Stimulated activated CD4-positive, alpha-beta T cell treated with anti-CD3 and anti-CD28 coated beads, TNF-alpha, amount 100 ng/mL, for 4 hours (primary cell): ENCODE measurements at places on chromosomes 2 and 18.

- DNase-seq, result no peak
These were observed 35.6 kb upstream of the LRRC30 start for GRCh38 chr18:7195266-7195665.

DNA sequence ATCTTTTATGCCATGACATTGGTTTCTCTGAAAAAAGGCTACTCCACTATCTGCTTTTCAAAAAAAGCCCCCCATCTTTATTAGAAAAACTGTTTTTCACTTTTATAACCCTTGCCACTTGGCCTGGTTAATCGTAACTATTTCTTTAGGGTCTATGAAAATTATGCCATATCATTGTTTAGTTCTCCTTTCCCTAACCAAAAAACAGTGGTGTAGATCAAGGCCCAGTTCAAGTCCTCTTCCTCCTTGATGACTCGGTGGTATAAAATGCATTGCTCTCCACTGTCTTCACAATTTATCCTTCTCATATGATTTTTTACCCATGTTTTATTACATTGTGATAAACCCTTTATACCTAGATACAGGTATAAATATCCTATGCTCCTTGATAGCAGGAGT lies 205.5 kb downstream of the ZNF521 start:
- no peak for DNase-seq

- no peak for DNase-seq
These were observed 142.0 kb downstream of the KCTD1 start for GRCh38 chr18:26406324-26406723.

- no peak for DNase-seq
These were observed 309.7 kb downstream of the RAD51AP2 start for GRCh38 chr2:17208511-17208910.

- no peak for DNase-seq
These were observed 165.6 kb upstream of the NCKAP5 start for GRCh38 chr2:133733901-133734255.

DNA sequence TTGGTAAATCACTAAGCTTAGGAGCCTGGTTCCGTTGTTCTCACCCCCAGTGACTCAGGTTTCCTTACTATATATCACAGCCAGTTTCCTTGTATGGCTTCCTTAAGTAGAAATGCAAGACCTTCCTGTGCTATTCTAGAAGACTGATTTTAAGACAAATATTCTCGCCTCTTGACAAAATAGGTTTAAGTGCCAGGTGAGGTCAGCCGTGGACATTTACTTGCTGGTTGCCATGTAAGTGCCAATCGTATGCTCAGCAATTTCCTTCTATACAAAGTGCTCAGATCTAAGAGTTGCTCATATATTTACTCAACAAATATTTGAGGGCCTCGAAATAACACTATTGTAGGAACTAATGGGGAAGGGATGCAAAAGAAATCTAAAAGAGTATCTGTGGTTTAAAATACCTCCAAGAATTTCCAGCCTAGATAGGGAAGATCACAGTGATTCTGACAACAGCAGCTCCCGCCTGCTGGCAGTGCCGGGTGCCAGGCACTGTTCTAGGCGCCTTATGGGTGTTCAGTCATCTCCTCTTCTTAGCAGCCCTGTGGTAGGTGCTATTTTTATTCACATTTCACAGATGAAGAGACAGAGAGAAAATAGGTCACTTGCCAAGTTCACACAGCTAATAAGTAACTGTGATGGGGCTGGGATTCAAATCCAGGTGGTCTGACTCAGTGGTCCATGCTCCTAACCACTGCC lies 95.3 kb upstream of the B3GNT7 start:
- DNase-seq, result no peak

DNA sequence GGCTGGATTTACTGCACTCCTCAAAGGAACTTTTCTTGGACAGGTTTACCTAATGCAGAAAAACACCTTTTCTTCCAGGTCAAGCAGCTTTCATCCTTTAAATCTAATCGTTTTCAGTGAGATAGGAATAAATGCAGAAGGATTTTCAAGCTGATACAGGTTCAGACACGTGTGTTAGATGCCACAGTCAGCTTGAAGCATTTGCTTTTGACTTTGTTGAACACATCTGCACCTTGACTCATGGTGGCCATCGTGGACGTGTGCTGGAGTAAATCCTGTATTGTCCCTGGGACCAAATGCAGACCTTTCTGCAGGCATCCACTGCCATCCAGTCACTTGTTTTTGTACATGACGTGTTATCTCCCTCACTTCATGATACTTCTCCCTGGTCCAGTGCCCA lies 61.9 kb downstream of the KLHL29 start:
- DNase-seq, result no peak

- no peak for DNase-seq
These were observed 115.9 kb downstream of the VAPA start for GRCh38 chr18:10029711-10030110.

- no peak for DNase-seq
These were observed 109.2 kb downstream of the HIBCH start for GRCh38 chr2:190210471-190210870.

- DNase-seq, result no peak
These were observed 44.5 kb upstream of the DAPL1 start for GRCh38 chr2:158750458-158751125.

DNA sequence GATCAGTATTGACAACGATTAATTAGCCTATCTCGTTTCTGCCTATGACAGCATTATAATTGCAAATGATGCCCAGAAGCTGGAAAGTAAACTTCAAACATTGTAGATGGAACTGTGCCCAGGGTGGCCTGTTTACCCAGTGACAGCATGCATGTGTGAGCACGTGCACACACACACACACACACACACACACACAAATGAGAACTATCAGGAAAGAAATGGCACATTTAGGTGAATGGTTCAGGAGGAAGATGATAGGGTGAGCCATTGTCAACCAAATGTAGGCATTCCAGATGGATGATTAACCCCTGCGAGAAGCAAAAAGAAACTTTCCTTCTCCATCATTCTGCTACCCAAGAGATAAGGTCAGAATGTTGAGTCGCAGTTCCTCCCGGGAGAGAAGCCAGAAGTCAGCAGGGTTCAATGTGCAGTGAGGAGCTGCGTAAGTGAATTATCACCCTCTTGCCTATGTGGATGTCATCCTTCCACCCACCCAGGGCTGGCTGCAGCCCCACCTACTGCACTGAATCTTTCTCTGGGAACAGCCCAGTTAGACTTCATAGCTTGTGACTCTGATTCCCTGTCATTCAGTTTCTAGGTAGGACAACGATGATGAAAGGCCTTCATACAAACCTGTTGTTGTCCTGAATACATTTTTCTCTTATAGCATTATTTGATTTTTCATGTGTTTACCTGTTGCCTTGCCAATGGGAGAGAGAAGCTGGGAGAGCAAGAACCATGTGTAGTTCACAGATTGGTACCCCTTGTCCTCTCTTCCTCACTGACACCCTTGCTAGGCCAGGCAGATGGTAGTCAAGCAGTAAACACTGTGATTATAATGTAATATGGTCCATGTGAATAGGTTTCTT lies 3.5 kb upstream of the APOB start:
- DNase-seq, result no peak

GRCh38 chr2:109597283-109597682 lies 16.5 kb downstream of the SEPTIN10 start:
- no peak for DNase-seq

- no peak for DNase-seq
These were observed 1052.6 kb upstream of the DDX18 start for GRCh38 chr2:116761864-116762263.

DNA sequence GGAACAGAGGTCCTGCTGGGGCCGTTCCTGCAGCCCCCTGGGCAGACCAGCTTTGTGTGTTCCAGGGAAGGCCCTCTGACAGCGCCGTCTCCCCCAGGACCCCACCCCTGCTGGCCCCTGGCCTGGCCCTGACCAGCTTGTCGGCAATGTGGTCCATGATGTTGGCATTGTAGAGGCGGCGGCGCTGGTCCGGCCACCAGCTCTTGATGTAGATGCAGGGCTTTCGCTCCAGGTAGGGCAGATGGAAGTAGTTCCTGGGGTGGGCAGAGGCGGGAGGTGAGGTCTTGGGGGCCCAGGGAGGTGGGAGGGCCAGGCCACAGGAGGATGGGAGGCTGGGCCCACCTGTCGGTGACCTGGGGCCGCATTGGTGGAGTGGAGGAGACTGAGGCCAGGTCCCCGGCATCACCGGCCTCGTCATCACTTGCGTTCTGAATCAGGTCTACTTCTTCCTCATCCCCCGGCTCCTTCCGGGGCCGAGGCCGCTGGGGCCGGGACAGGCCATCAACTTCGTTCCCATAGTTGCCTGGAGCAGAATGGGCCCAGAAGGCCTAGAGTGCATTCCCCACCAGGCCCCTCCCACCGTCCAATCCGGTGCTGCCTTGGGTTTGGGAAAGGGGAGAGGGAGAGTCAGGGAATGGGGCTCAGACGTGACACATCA lies 1.3 kb upstream of the OTOF start:
- DNase-seq, result no peak

- no peak for DNase-seq
These were observed 33.9 kb downstream of the CD8B2 start for GRCh38 chr2:106521016-106521415.

DNA sequence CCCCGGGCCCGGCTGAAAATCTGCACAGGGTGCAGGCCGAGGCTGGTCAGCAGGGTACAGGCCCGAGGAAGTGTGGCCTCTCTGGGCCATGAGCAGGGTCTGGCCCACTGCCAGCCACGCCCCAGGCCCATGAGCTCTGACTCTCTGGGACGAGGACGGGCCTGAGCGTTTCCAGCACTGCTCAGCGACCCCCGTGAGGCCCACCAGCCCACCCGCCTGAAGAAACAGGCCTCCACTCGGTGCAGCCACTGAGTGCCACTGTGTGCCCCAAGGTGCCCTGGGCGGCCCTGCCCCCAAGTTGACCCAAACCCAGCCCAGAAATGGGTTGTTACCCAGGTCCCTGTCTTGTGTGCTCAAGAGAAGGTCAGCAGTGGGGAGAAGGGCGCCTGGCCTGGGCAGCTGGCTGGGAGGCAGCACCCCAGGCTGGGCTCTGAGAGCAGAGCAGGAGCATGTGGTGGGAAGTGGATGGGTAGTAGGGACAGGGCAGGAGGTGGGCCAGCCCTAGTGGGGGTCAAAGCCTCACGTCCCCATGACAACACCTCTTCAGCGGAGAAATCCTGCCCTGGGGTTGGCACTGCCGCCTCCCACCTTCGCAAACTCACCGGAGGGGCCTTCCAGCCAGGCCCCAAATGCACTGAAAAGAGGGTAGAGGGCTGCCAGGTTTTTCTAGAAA lies 2.1 kb upstream of the SNED1 start:
- DNase-seq, result no peak

GRCh38 chr2:167345559-167345958 lies 457.3 kb downstream of the XIRP2 start:
- DNase-seq, result no peak

GRCh38 chr2:102438111-102438510 lies 15.2 kb downstream of the IL18RAP start:
- no peak for DNase-seq

DNA sequence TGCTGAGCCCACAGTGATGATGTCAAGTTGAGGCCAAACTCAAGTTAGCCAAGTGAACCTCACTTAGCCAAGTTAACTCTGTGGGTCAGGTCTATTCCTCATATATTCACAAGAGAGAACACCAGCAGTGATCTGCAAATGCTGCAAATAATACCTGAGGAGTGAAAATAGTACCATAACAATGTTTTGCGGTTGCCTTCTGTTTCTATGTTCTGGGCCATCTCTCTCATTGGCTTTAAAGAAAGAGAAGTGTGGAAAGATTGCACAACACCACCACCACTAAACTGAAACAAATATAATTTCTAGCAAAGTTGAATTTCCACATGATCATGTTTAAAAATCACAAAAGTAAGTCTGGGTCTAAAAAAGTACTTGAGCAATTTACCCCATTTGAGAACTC lies 211.1 kb upstream of the GALNT5 start:
- DNase-seq, result no peak

DNA sequence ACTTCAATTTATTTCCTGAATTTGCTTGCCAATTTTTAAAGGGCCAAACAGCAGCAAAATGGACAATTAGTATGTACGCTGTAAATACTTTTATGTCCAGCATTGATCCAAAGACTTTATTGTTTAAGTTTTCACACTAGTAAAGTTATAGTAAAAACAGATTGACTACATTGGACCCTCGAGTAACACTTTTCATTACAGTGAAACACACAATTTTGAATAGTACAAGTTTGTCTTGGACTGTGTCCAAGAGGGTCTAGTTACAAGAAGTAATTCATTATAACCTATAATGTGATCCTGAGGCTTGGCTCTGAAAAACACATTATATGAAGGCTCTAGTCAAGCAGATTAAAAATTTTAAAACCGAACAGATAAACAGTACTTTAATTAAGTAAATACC lies 11.4 kb upstream of the RBBP8 start:
- DNase-seq, result no peak

- DNase-seq, result no peak
These were observed 352.7 kb upstream of the SLC39A10 start for GRCh38 chr2:195304310-195304709.

GRCh38 chr2:164954954-164955701 lies at the start of gene SLC38A11:
SLC38A11 (minus strand) TSS chr2:164955525; CDS start chr2:164955247, 278 bp downstream.
- no peak for DNase-seq
